ENCODE measurements at places on chromosomes 13 and 19. TPM values are rescaled to one million over a fixed set of nuclear protein-coding genes. Genes with fewer than 3 reads are reported as not detected.

DNA sequence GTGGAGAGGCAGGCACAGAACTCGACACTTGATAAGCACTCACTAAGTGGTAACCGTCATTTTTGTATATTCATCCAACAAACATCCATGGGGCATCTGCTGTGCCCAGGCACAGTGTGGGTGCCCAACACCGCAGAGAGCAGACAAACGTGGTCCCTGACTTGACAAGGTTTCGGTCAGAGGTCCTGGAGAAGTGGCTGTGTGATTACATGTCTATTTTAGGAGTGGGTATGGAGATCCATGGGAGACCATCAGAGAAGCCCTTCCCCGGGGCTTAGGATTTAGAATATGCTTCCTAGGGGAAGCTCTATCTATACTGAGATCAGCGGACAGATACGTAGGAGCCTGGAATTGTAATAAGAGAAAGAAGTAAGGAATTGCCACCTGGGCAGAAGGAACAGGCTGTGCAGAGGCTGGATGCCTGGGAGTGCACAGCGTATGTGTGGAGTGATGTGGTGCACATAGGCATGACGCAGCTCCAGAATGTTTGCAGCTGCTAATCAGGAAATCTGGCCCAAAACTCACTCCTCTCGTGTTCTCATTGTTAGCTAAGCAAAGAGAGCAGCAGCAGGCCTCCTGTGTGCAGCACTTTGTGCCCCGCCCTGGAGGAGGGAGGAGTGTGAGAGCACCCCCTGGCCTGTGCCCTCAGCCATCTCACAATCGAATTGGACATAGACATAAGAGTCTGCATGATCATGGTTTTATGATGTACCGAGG, 23.0 kb upstream of the IRS2 start:
- H3K27me3 ChIP-seq, result peaks cover 95% of the 10 kb centered on the region
- no peaks in the 10 kb centered on the region for H3K36me3 ChIP-seq
- H3K4me1 ChIP-seq, result no peaks in the 10 kb centered on the region
- H3K4me3 ChIP-seq, result no peak overlapping the region
- H3K27ac ChIP-seq, result no peak overlapping the region

GRCh38 chr19:12495002-12495802, 10.6 kb upstream of the ZNF709 start:
- H3K36me3 ChIP-seq, result no peaks in the 10 kb centered on the region
- 0 out of 2 replicates have a peak overlapping the region, but pooled peaks have one; percentile 14 for H3K27ac ChIP-seq
- H3K4me3 ChIP-seq, result peak overlapping the region; percentile 34
- DNase-seq, result peak; percentile 58

- peaks cover 16% of the 10 kb centered on the region for H3K4me1 ChIP-seq
- no peaks in the 10 kb centered on the region for H3K36me3 ChIP-seq
- DNase-seq, result no peak
- H3K27ac ChIP-seq, result no peak overlapping the region
- H3K4me3 ChIP-seq, result no peak overlapping the region
These were observed 112.8 kb downstream of the NALCN start for GRCh38 chr13:101303521-101303920.

DNA sequence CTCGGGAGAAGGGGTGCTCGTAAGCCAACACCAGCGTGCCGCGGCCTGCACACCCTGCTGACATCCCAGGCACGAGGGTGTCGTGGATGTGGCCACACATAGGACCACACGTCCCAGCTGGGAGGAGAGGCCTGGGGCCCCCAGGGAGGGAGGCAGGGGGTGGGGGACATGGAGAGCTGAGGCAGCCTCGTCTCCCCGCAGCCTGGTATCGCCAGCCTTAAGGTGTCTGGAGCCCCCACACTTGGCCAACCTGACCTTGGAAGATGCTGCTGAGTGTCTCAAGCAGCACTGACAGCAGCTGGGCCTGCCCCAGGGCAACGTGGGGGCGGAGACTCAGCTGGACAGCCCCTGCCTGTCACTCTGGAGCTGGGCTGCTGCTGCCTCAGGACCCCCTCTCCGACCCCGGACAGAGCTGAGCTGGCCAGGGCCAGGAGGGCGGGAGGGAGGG, 2.4 kb downstream of the IZUMO4 start:
- no peak for DNase-seq
- no peaks in the 10 kb centered on the region for H3K27me3 ChIP-seq
- H3K27ac ChIP-seq, result no peak overlapping the region
- H3K36me3 ChIP-seq, result peaks cover 33% of the 10 kb centered on the region

GRCh38 chr19:27734496-27735220, 1478.3 kb downstream of the UQCRFS1 start:
- no peak overlapping the region for H3K27ac ChIP-seq
- peaks cover under 1% of the 10 kb centered on the region for H3K4me1 ChIP-seq
- no peaks in the 10 kb centered on the region for H3K36me3 ChIP-seq
- no peaks in the 10 kb centered on the region for H3K27me3 ChIP-seq
- no peak for DNase-seq
- H3K4me3 ChIP-seq, result no peak overlapping the region

DNA sequence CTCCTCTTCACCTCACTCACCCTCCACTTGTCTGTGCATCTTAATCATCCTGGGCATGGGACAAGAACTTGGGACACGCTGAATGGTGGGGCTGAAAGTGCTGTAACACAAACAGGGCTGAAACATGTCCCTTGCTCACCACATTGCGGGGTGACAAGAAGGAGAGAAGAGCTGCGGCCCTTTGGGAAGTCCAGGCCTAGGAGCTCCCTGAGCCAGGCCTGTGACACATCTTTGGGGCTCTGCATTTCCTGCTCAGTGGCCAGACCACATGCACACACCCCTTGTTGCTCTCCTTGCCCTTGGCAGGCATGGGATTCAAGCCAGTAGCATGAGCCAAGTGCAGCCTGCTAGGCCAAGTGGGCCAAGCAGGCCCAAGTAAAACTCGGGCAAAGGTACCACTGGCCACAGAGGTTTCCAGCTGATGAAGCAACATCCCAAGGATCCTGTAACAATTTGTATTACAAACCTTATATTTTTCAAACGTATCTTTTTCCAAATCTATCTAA, 1384.3 kb upstream of the PCDH20 start:
- H3K27me3 ChIP-seq, result no peaks in the 10 kb centered on the region
- no peak for DNase-seq
- no peak overlapping the region for H3K4me3 ChIP-seq

GRCh38 chr19:4803736-4804695, 12.5 kb downstream of the FEM1A start:
- H3K27me3 ChIP-seq, result no peaks in the 10 kb centered on the region
- H3K4me1 ChIP-seq, result peaks cover 6% of the 10 kb centered on the region
- DNase-seq, result peak; percentile 61
- no peak overlapping the region for H3K27ac ChIP-seq
- H3K36me3 ChIP-seq, result peaks cover 1% of the 10 kb centered on the region

GRCh38 chr19:907183-907853, 5.7 kb downstream of the R3HDM4 start:
- no peak overlapping the region for H3K27ac ChIP-seq
- no peak for DNase-seq
- H3K36me3 ChIP-seq, result peaks cover 11% of the 10 kb centered on the region
- H3K4me1 ChIP-seq, result peaks cover 8% of the 10 kb centered on the region

- H3K27ac ChIP-seq, result peak overlapping the region; percentile 87
- H3K36me3 ChIP-seq, result peaks cover 10% of the 10 kb centered on the region
- 0 out of 2 replicates have a peak overlapping the region, but pooled peaks have one; percentile 3 for H3K4me3 ChIP-seq
- DNase-seq, result peak; percentile 92
These were observed 30.1 kb downstream of the PIP5K1C start for GRCh38 chr19:3669947-3670795.

GRCh38 chr13:81381560-81381959, 1040.6 kb upstream of the SPRY2 start:
- H3K27ac ChIP-seq, result no peak overlapping the region
- H3K4me1 ChIP-seq, result no peaks in the 10 kb centered on the region
- DNase-seq, result no peak
- no peaks in the 10 kb centered on the region for H3K36me3 ChIP-seq
- no peaks in the 10 kb centered on the region for H3K27me3 ChIP-seq

LGI4 gene
- not detected for total RNA-seq

CBLC gene
- total RNA-seq, result not detected

PRR22 gene
- 2.0 TPM for total RNA-seq

PGLYRP1 gene
- total RNA-seq, result not detected

EDDM13 gene
- not detected for total RNA-seq

LEUTX gene
- not detected for total RNA-seq

GJA3 gene
- not detected for total RNA-seq

TMEM145 gene
- total RNA-seq, result not detected

SIGLEC8 gene
- total RNA-seq, result not detected

SIGLEC6 gene
- not detected for total RNA-seq

PABPC3 gene
- 0.06 TPM for total RNA-seq
